Right lung (tissue), 10 donors: ENCODE measurements at places on chromosomes 7 and 10.

DNA sequence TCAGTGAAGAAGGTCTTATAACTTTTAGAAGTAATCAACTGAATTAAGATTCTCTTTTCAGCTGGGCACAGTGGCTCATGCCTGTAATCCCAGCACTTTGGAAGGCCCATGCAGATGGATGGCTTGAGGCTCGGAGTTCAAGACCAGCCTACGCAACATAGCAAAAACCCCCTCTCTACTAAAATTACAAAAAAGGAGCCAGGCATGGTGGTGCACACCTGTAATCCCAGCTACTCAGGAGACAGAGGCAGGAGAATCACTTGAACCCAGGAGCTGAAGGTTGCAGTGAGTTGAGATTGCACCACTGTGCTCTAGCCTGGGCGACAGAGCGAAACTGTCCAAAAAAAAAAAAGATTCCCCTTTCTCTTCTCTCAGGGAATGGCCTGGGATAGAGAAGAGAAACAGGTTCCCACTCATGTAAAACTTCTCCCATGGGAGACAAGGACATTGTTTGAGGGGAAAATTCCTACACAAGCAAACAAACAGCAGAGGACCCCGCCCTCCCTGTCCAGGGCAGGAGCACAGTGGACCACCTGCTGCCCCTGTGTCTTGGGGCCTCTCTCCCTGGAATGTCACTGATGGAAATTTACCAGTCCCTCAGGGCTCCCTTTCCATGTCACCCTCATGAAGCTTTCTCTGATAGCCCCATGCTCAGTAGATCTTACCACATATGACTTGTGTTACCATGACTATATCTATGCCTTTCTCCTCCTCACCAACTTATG is 5.6 kb downstream of the IL2RA start:
- no peak for DNase-seq

DNA sequence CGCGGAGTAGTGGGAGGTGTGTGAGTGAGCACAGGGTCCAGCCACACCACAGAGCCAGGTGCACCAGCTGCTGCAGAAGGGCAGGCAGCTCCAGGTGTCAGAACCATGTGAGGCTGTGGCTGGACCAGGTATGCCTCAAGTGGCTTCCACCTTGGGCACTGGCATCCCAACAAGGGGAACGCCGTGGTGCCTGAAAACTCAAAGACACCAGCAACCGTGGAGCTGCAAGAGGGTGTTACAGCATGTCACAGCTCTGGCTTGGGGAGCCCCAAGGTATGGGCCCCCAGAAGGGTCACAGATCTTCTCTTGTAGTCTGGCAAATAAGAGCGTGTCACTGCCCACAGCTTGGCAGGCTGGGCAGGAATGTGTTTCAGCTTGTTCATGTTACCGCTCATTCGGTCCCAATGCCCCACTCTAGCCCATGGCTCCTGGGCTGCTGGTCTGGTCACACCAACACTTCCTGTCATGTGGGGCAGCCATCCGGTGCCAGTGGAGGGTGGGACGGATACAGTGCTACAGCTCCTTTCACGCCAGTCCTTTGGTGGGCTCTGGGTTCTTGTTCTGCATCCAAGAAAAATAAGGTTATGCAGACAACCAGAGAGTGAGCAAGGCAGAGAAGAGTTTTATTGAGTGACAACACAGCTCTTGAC is 29.8 kb downstream of the STRA8 start:
- no peak for DNase-seq

DNA sequence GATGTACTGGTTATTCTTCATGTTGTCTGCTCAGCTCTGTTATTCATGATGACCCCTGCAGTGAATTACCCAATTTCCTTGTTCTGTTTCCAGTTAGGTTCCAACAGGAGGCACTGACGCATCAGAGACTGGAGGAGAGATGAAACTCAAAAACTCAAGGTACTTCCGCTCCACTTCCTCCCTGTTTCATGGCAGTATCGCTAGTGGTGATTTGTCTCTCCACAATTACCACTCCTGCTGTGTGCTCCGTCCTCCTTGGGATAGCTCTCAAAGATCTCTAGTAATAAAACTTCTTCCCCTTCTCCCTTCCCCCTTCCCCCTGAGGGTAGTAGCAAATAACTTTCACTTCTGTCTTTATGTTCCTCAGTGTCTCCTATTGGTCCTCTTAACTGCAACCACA is 107.4 kb upstream of the ABCB5 start:
- DNase-seq: no peak

DNA sequence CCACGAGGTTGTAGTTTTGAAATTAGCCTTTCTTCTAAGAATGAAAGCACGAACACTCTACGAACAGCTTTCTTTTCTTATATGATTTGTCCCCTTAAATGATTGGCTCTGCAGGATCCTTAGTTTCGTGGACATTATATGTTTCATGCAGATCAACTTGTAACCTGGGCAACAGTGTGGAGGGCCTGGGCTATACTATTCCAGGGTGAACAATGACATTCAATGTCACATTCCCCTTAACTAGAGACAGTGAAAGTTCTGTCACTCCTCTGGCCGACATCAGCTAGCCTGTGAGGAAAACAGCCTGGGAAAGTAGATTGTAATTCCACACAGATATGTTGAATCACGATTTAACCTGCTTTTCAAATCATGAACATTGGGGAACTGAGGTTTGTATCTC is 23.4 kb downstream of the TAS2R16 start:
- DNase-seq: no peak

DNA sequence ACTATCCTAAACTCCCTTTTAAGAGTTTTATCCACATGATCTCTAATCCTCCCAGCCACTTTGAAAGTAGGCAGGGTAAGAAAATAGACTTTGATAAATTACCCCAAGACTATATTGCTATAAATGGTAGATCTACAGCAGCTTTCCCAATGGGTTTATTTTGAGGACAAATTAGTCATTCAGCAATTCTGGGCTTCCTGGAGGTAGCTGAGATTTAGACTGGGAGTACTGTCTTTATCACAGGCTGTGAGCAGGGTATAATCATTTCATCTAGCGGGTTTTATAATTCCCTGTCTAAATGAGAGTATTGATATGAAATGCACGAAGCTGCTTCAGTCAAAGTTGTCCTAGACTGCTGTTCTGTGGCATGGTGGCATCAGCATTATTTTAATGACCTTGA is 279.4 kb downstream of the SORCS3 start:
- no peak for DNase-seq

- no peak for DNase-seq
These were observed 16.7 kb downstream of the POR start for GRCh38 chr7:75931680-75932079.

DNA sequence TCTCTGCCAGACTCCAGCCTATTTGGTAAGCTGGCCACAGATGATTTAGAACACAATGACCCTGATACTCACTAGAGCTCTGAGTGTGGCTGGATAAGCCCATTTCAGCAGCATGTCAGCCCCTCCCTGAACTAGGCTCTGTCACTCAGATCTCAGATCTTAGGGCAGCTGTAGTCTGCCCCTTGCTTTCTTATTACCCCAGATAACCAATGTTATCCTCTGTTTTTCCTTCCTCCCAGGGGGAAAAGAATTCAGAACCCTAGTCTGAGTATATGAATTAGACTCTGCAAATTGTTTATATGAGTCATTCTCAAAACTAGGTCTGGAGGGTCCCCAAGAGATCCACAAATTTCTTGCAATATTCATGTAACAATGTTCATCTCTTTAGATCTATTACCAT is 286.2 kb downstream of the KCNMA1 start:
- no peak for DNase-seq

- no peak for DNase-seq
These were observed 40.6 kb downstream of the PYROXD2 start for GRCh38 chr10:98374217-98374985.

- DNase-seq: peak; percentile 68
These were observed at the start of gene UPP1 for GRCh38 chr7:48089046-48090003. Gene UPP1 (plus strand): TSS chr7:48089265. CDS start chr7:48094784, 5,519 bp downstream.

DNA sequence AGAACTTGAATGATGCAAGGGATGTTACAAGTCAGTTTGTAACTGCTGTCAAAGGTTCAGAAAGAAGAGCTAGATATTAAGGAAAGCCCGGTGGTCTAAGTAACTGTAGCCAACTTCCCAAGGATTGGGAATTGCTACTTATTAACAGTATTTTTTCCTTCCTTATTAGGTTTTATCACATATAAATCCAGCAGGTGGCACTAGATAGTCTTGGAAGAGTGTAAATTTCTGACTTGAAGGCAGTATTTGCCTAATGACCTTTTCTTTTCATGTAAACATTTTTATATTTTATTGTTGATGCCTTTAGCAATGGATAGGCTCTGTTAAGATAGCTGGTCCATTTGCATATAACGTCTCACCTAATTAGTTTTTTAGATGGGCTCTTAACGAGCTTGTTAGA is 51.2 kb downstream of the ANLN start:
- DNase-seq: no peak

GRCh38 chr10:34814913-34815184 is 247 bp downstream of the PARD3 start:
- no peak for DNase-seq

DNA sequence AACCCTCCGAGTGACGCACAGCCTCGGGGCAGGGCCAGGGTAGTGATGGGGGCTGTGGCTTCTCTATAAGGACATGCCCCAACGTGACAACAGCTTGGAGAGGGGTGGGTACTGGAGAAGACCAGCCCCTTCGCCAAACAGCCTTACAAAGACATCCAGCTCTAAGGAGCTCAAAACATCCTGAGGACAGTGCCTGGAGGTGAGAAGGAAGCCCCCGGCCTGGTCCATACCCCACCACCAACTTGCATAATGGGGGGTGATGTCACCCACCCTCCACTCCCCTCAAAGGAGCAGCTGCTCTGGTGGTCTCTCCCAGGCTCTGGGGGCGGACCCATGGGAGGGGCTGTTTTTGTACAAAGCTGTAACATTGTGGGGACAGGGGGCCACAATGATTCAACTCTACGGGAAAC is 15.1 kb downstream of the PRSS2 start:
- DNase-seq: no peak

DNA sequence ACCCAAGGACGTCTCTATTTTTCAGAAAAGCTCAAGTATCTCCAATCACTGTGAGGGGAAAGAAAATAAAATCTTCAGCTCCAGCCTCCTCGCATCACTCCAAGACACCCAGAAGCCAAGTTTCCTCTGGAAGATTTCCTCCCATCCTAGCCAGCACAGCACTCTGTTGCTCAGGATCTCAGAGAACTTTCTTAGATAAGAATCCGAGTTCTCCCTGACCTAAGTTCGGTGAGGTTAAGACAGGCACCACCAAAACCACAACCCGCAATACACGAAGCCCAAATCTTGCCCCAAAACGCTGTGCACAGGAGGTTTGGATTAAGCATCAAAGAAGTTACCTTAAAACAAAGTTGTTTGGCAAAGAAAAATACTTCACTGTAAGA is 4.2 kb downstream of the FAM53B start:
- DNase-seq: no peak
